ENCODE measurements at places on chromosomes 5 and 9.

DNA sequence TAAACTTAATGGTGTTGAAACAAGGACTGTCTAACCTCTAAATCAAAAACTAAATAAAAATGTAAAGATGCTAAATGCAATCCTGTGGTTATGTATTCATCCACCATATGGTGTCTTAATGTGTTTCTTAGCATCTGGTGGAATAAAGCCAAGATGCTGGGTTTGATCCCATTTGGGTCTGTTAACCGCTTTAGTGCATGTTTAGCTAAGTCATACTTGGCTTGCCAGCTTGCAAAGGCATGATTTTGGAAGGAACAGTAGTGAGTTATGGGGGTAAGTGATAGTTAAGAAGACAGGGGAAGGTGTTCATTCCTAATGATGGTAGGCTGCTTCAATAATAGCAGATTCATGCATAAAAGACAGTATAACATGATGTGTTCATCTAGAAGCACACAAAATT is 139.0 kb upstream of the SLC27A6 start:
- no peak overlapping the region for H3K4me3 ChIP-seq
- H3K36me3 ChIP-seq, result no peaks in the 10 kb centered on the region
- DNase-seq, result no peak

- H3K4me3 ChIP-seq, result no peak overlapping the region
- H3K36me3 ChIP-seq, result no peaks in the 10 kb centered on the region
- DNase-seq, result no peak
- peaks cover 14% of the 10 kb centered on the region for H3K27me3 ChIP-seq
- H3K4me1 ChIP-seq, result no peaks in the 10 kb centered on the region
Observed at GRCh38 chr5:14908172-14908571, 36.6 kb upstream of the ANKH start.

- no peaks in the 10 kb centered on the region for H3K36me3 ChIP-seq
- no peak overlapping the region for H3K4me3 ChIP-seq
- no peaks in the 10 kb centered on the region for H3K27me3 ChIP-seq
- no peak for DNase-seq
- no peak overlapping the region for H3K27ac ChIP-seq
Observed at GRCh38 chr5:139386050-139386438, 2.9 kb upstream of the SLC23A1 start.

DNA sequence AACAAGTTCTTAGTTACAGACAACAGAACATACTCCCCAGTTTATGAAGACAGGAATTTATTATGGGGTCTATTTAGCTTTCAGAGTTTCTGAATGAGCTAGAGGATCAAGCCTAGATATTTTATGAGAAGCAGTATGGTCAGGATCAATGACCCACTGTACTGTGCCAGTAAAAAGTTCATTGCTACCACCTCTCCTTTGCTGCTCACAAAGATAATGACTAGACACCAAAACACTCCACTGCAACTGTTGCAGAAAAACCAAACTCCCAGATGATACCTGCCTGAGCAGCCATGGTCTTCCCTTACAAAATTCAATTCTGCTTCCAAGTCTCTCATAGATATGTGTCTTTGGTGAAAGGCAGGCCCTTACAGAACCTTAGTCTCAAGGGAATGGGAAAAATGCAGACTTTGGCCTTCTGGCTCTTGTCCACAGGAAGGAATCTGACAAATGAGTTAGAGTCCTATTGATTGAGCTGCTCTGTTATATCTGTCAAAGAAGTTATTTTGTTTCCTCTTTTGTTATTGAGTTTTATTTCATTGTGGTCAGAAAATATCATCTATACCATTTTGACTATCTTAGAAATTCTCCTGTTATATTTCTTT is 74.7 kb upstream of the RASGRF2 start:
- H3K4me3 ChIP-seq, result no peak overlapping the region
- DNase-seq, result no peak
- H3K4me1 ChIP-seq, result peaks cover 6% of the 10 kb centered on the region
- H3K36me3 ChIP-seq, result no peaks in the 10 kb centered on the region

DNA sequence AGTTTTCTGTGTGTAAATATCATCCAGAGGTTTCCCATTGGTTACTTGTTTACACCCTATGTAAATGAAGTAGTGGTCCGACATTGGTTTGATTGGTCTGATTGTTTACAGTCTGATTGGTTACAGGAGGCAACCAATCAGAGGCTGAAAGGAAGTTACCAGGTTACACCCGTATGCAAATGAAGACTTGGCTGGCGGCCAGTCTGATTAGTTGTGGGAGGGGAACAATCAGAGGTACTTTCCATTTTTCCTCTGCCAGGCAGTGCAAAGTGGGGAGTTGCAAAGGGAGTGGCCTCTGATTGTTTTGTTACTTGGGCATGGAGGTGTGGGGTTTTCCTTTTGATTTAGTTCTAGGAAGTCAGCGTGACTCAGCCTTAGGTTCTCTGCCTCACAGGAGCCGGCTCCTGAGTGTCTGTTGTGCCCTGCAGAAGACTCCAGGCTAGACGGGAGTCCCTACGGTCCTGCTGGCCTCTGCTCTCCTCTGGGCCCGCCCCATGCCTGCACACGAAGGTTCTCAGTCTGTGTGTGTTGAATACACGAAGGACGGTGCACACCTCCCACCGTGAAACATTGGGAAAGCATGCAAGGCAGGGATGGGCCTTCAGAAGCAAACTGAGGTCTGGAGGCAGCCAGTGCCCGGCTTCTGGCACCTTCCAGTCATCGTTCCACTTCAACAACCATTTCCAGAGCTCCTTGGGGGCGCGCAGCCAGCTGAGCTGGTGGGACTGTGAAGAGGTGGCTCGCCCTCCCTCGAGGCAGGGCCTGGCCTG is 42.9 kb downstream of the OLFM1 start:
- peaks cover 59% of the 10 kb centered on the region for H3K27me3 ChIP-seq
- no peak overlapping the region for H3K27ac ChIP-seq
- H3K4me3 ChIP-seq, result no peak overlapping the region
